ENCODE measurements at places on chromosomes 12 and 14. TPM values are rescaled to one million over a fixed set of nuclear protein-coding genes. Genes with fewer than 3 reads are reported as not detected.
A peak's percentile ranks its signal among the peaks of the same experiment; 100 is the strongest.

DNA sequence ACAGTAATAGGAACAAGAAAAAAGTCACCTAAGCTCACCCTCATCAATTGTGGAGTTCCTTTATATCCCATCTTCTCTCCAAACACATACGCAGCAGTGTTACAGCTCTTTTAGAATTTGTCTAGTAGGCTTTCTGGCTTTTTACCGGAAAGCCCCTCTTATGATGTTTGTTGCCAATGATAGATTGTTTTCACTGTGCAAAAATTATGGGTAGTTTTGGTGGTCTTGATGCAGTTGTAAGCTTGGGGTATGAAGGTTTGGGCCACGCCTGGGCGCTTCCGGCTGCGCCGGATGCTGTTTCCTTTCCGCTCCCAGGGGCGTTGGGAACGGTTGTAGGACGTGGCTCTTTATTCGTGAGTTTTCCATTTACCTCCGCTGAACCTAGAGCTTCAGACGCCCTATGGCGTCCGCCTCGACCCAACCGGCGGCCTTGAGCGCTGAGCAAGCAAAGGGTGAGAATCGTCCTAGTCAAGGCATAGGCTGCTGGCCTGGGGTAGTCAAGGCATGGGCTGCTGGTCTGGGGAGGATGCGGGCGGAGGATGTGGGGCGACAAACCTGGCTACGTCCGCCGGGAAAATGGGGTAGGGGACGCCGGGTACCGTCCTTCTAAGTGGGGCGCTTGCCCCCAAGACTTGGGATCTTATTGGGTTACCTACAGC, at the start of the genes C12orf57 and RNU7-1:
Gene C12orf57 (plus strand): TSS at position 301 of the 659 bp plus-strand sequence. CDS start 100 bp downstream, at position 401.
Gene RNU7-1 (plus strand): TSS at position 95 of the 659 bp plus-strand sequence.
- peak; percentile 97 for DNase-seq

GRCh38 chr12:52390739-52391617, 5.5 kb upstream of the KRT84 start:
- DNase-seq, result no peak

- DNase-seq, result no peak
Measured at GRCh38 chr12:52189376-52190174, 2.2 kb downstream of the KRT80 start.

DNA sequence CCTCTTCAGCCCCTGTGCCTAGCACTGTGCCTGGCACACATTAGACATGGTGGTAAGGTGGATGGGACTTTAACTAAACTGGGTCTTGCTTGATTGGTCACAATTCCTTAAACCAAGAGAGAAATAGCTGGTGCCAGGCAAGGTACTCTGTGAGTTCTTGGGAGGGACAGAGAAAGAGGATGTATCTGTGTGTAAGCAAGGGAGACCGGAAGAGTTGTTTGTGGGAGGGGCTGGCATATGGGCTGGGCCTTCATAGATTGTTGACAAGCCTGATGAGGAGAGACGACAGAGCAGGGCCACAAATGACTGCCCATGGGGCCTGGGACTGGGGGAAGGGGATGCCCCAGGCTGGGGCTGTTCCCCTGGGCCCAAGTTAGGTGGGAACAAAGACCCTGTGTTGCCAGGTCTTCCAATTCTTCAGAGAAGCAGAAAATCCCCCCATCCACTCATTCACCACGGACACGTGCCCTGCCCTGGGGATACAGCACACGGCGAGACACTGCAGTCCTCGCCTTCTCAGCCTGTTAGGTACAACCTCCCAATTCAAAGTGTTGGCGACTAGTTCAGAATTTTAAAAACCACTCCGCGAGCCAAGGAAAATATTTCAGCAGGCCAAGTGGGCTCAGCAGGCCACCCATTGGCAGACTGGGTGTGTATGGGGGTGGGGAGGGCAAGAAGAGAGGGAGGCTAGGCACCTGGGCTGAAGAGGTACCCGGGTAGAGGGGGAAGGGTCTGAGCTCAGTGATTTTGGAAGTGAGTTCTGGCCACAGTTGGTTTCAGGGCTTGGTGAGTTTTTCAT, 11.4 kb upstream of the CYP46A1 start:
- DNase-seq, result no peak

Gene CCDC85C
- 3.4 TPM for total RNA-seq

Gene SMIM41
- total RNA-seq, result 0.13 TPM
